ENCODE measurements at places on chromosomes 1 and 21.

- no peak for DNase-seq
Observed at GRCh38 chr1:2232916-2233438, 4.9 kb downstream of the SKI start.

DNA sequence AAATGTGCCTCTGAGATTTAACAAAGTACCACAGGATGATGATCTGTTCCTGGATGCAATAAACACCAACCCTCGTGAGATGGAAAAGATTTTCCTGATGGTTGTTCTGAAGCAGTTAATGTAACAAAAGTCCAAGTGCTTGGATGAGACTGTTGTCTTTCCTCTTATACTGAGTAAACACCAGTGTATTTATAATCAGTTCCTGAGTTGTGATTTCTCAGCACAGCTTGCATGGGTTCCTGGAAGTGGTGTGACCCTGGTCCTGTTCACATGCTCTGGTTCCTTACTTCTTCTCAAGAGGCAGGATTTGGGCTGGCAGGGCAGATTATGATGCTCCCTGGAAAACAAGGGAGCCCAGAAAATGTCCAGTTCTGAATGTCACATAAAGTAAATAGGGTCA, 208.2 kb upstream of the USP24 start:
- DNase-seq: no peak

DNA sequence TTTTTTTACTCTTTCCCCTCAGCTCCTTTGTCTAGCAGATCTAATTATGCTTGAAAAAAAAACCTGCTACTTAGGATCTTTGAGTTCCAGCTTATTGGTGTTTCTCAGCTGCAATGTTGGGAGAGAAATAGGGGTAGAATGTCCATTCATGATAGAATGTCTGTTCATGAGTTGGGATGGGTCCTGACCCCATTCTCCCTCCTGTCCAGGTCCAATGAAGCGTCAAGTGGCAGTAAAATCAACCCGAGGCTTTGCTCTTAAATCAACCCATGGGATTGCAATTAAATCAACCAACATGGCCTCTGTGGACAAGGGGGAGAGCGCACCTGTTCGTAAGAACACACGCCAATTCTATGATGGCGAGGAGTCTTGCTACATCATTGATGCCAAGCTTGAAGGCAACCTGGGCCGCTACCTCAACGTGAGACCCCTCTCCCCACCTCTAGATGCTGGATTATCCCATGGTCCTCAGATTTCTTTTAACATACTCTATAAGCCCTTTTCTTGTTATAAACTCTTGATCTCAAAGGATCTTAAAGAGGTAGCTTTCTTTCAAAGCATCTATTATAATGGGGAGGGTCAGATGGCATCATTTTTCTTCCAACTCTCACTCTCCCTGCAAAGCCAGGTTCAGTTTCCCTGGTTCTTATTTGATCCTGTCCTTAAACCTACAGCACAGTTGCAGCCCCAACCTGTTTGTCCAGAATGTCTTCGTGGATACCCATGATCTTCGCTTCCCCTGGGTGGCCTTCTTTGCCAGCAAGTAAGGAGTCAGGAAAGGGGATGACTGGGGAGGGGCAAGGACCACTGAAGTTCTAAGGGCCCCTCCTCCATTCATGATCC, 11.1 kb downstream of the CERS2 start:
- no peak for DNase-seq

- DNase-seq: no peak
Observed at GRCh38 chr1:10433790-10434189, 3.6 kb downstream of the CENPS start.

DNA sequence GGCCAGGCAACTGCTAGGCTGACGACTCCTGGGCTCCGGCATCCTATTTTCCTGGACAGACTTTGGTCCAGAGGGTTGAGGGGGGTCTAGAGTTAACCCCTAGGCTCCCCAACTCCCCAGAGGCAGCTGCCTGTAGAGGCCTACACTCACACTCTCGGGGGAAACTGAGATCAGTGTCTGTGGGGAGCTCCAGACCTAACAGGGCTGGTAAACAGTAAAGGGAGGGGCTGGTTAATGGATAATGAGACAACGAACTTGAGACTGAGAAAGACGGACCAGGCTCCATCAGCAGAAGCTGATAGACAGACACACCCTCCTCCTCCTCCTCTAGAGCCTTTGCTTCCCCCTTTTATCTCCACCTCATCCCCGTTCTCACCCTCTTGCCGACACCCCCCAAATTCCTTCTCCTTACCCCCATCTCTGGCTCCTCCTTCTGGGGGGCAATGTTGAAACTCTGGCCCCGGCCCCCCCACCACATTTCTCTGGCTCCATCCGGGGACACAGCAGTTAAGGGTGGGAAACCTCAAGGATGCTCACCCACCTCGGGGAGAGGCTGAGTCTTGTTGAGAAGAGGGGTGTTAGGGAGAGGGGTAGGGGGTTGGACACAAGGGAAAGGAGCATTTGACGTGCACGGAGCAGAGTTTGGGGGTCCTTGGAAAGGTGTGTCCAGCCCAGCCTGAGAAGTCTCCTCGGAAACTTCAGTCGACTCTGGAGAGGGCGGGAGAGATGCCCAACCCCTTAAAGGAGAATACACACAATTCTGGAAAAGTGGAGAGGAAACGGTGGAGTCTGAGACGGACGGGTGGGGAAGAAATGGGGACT, at the start of gene MTMR11:
MTMR11 (minus strand) TSS at position 710 of the 822 bp plus-strand sequence; CDS start at position 478, 232 bp downstream.
- DNase-seq: no peak

GRCh38 chr1:243926803-243927245, 76.8 kb upstream of the AKT3 start:
- no peak for DNase-seq
